Activated CD8-positive, alpha-beta memory T cell treated with anti-CD3 and anti-CD28 coated beads, Interleukin-2, amount 10 ng/mL, durations not matched to agents 7 days and 5 days (primary cell): ENCODE measurements at places on chromosomes 1 and 21. TPM values are rescaled to one million over a fixed set of nuclear protein-coding genes. Genes with fewer than 3 reads are reported as not detected.

Gene LCA5L
- total RNA-seq: not detected

Gene KCND3
- total RNA-seq: not detected

Gene SH3BGR
- total RNA-seq: 1.9 TPM

Gene MEX3A
- total RNA-seq: 0.56 TPM

Gene LCE1A
- total RNA-seq: not detected

Gene PIK3CD
- 261 TPM for total RNA-seq

Gene DCDC2B
- 0.16 TPM for total RNA-seq

Gene FOXJ3
- total RNA-seq: 39.3 TPM

Gene NBPF20
- total RNA-seq: 0.12 TPM

Gene EVI5
- total RNA-seq: 14.0 TPM

Gene ATG4C
- total RNA-seq: 12.6 TPM

Gene NMNAT2
- not detected for total RNA-seq
